ENCODE measurements at places on chromosomes 4 and X. TPM values are rescaled to one million over a fixed set of nuclear protein-coding genes. Genes with fewer than 3 reads are reported as not detected.

DNA sequence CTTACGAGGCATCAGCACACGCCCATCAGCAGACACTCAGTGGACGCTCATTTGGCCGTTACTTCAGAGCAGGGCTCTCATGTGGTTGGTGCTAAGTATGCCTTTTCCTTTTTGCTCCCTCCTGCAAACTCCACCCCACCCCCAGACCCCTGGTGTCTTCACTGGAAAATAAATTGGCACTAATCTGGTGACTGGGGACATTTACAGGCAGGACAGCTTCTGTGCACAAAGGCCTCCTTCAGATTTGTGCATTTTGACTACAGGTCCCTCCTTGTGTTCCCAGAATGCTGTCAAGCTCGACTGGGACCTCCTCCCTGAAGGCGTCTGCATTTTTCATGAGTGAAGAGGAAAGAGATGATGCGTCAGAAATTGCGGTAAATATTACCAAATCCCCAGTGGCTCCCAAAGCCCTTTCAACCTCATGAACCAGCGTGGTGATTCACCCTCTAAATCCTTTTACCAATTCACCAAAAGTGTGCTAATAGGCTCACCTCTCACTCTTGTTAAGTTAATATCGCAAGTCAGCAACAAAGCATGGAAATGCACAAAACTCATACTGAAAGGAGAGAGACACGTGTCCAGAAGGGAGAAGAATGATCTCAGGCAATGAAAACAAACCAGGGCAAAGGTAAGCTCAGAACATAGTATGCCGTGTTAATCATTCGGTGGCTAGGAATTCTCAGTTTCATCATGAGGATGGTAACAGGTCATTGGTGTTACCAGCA, 119.0 kb downstream of the NKX6-1 start:
- H3K36me3 ChIP-seq = no peaks in the 10 kb centered on the region
- no peak for DNase-seq
- H3K4me1 ChIP-seq = no peaks in the 10 kb centered on the region
- no peaks in the 10 kb centered on the region for H3K27me3 ChIP-seq
- H3K27ac ChIP-seq = no peak overlapping the region

DNA sequence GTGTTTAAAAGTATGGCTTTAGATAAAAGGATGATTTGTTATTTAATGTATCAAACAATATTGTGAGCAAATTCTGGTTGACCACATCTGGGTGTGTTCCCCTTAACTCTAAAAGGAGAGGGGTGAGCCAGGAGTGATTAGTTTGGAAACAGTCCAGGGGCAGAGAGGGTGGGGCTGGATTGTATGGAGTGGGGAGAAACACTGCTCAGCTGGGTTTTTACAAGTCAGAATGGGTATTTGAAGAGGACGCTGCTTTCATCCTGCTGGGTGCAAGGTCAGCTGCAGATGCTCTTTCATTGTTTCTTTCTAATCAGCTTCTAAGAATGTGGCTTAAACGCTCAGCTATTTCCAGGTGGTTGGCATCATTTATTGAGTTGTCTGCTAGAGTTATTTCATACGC, 82.8 kb upstream of the LIMCH1 start:
- no peaks in the 10 kb centered on the region for H3K36me3 ChIP-seq
- H3K4me1 ChIP-seq = peaks cover 4% of the 10 kb centered on the region
- H3K4me3 ChIP-seq = no peak overlapping the region
- no peak overlapping the region for H3K27ac ChIP-seq

SSX2 gene
- not detected for total RNA-seq

PAGE2 gene
- not detected for total RNA-seq

RAB9B gene
- not detected for total RNA-seq
